ENCODE measurements at places on chromosomes 6 and 20.

DNA sequence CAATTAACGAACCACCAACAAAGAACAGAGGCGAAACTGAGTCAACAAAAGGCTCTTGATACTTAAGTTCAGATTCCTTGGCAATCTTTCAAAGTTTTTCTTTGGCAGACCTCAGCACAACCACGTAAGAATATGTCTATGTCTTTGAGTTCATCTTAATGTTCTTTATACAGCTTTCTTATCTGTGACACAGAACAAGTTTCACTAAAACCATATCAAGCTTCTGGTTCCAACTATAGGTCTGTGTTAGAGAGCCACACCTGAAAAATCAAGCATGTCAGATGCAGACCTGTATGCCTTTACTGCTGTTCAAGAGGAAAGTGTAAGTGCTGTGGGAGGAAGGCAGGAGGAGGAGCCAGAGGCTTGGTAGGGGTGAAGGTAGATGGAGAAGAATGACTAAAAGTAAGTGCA lies 271.3 kb downstream of the KHDC1L start:
- H3K27ac ChIP-seq, result no peak overlapping the region
- H3K4me1 ChIP-seq, result no peaks in the 10 kb centered on the region
- no peaks in the 10 kb centered on the region for H3K36me3 ChIP-seq
- no peak for DNase-seq
- no peaks in the 10 kb centered on the region for H3K27me3 ChIP-seq

DNA sequence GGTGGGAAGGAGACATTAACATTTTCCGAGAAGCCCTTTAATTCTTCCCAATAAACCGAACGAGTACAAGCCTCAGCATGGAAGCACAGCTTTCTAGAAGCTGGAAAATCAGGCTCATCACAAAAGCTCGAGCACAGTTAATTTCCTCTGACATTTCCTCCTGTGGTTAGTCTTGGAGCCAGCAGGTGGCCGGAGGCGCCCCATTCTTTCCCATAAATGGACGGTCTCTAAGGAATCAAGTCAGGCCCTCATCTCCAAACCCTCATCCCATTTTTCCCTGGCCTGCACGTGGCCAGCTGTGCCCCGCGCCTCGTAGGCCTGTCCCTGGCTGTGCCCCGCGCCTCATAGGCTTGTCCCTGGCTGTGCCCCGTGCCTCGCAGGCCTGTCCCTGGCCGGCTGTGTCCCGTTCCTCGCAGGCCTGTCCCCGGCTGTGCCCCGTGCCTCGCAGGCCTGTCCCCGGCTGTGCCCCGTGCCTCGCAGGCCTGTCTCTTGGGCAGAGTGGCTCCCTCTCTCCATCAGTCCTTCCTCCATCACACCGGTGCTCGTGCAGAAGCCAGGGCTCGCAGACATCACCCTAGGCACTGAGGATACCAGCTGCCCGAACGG lies 19.7 kb upstream of the NTSR1 start:
- no peak overlapping the region for H3K4me3 ChIP-seq
- no peaks in the 10 kb centered on the region for H3K36me3 ChIP-seq
- no peak for DNase-seq

DNA sequence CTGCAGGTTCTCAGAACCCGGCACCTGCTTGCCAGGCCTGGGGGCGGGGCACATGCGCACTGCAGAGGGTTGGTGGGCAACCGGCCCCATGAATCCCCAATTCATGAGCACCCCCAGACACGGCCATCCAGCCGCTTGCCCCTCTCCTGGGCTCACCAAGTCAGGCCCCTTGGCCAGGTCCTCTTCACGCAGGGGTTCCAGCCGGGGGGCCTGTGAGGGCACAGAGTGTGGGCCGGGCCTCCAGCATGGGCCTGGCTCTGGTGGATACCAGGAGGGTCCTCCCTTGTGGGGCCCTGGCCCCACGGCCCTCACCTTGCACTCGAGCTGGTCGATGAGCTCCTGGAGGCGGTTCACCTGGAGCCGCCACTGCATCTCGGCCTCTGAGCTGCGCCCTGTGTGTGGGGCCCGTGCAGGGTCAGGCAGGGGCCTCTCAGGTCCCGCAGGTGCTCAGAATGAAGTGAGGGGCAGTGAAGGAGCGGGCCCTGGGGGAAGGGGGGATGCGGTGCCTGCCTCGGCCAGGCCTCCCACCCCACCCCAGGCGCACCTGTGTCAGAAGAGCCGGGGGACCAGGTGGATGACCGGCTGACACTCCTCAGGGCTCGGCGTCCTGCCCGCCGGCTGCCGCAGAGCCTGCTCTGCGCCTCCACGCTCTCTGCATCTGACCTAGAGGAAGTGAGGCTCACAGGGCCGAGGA lies 2.6 kb upstream of the C20orf144 start:
- peaks cover 5% of the 10 kb centered on the region for H3K4me1 ChIP-seq
- peaks cover 11% of the 10 kb centered on the region for H3K36me3 ChIP-seq
- no peak for DNase-seq
- no peak overlapping the region for H3K4me3 ChIP-seq
- H3K27ac ChIP-seq, result no peak overlapping the region

DNA sequence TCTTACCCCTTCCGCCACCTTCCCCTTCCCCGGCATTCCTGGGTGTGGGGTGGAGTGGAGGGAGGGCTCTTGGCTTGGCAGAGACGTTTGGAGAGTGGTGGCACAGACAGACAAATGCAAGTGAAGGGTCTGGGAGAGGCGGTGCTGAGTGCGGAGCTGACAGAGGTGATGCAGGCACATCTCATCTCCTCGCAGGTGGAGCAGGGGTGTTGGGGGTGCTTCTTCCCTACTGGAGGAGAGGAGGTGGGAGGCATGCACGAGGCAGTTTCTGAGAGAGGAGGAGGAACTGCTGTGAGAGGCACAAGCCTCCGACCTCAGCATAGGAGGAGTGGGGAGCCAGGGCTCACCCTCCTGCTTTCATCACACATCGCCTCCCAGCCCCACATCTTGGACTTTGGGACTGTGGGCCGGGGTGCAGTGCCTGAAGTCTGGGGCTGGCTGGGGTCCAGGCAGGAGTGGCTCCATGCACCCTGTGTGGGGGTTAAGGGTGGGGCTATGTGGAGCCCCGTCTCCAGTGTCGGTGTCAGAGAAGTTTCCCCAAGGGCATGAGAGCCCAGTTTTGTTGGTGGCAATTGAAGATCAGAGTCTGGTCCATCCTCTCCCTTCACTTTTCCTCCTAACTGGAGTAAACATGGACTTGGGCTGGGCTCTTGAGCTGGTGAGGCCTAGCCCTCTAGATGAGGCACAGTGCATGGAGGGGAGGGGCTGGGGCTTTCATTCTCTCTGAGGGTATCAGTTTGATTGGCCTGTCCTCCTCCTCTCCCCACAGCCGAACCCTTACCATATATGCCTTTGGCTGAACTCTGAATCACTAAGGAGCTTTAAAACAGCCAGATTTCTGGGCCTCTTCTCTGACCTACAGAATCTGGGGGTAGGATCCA lies 20.2 kb upstream of the SLC22A7 start:
- no peak for DNase-seq
- no peak overlapping the region for H3K27ac ChIP-seq
